Suprapubic skin (tissue), 4 donors: ENCODE measurements at places on chromosomes 3 and 15. TPM values are rescaled to one million over a fixed set of nuclear protein-coding genes. Genes with fewer than 3 reads are reported as not detected.

The TRNT1 gene
- total RNA-seq: 9.9 TPM

DNA sequence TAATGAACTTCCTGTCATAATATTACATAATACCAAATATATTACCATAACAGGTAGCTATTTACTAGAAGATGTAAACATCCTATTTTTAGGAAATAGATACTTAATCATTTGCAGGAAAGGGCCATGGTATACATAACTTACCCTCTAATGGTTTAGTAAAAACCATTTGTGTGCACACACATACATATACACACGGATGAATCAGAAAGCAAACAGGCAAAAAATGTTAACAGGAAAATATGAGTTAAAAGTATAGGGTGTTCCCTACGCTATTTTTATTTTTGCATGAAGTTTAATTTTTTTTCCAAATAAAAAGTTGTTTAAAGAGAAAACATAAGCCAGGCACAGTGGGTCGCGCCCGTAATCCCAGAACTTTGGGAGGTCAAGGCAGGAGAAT is 34.6 kb downstream of the FAM174B start:
- no peak for DNase-seq

DNA sequence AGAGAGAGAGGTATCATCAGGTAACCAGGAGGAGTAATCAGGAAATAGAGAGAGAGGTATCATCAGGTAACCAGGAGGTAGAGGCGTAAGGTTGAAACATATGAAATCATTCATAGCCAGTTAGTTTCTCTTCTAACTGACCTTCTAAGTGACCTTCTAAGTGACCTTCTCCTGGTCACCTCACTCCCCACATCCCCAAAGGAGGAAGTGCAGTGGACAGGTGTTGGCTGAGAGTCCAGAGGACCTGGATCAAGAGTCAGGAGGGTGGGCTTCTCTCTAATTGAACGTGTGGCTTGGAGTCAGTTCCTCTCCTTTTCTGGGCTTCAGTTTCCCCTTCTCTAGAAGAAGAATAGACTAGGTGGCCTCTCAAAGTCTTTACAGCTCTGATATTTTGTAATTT is 121.3 kb upstream of the DLG1 start:
- DNase-seq: no peak

DNA sequence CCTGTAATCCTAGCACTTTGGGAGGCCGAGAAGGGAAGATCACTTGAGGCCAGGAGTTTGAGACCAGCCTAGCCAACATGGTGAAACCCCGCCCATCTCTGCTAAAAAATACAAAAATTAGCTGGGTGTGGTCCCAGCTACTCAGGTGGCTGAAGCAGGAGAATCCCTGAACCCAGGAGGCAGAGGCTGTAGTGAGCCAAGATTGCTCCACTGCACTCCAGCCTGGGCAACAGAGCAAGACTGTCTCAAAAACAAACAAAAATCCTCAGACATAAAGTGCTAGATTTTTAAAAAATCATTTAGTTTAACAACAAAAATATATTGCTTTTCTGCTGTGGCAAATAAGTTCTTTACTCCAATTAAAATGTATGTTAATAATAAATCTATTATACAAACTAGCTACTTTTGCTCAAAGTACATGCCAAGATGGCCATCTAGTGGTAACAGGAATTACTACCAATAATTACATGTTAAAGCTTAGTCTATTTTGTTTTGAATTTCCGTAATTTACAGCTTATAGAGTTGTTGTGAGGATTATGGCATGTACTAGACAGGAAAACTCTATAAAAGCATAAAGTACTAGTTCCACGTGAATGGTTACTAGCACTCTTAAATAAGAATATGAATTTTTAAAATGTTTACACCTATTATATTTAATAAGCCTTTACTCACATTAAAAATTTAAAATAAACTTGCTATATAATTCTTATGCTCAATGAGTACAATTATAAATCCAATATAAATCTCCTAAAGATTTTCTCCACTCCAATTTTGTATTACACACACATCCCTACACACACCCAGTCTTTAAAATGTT is 39.0 kb downstream of the GABPB1 start:
- no peak for DNase-seq

DNA sequence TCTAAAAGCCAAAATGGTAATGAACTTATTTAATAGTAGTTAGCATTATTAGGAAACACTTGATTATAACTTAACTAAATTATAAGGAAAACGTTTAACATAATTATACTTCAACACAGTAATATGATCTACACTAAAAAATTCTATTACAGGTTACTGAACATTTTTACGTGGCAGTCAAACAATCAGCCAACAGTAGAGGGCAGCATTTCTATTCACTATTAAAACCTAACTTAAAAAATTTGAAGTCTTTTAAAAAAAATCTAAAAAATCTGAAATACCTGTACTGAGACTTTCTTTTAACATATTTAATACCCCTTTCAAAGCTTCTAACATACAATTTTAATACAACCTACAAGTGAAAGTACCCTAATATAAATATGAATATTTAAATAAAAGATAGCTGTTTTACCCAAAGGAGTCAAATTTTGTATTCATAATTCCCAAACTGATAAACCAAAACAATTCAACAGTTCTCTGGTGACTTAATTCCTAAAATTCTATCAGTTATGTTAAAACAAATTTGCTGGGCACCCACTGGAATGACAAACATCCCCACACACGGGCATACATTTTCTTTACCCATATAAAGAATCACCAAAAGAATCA is 41.5 kb downstream of the DLG1 start:
- no peak for DNase-seq

The COL6A5 gene
- 2.1 TPM for total RNA-seq

DNA sequence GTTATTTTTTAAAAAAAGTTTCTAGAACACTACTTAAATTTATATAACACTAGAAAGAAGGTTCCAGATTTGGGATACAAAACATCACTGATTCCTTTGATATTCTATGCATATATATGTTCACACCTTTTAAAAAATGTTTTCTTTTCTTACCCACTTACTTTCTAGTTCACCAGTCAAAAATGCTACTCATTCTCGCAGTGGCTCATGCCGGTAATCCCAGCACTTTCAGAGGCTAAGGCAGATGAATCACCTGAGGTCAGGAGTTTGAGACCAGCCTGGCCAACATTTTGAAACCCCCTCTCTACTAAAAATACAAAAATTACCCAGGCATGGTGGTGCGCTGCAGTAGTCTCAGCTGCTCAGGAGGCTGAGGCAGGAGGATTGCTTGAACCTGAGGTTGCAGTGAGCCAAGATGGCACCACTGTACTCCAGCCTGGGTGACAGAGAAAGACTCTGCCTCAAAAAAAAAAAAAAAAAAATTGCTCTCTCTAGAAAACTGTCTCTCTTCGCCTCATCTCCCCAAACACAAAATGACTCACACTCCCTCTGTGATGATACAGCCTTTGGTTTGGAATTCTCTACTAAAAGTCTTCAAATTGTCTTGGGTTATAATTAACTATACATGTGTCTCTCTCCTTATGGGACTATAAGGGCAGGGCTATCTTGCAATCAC is 52.6 kb upstream of the TGFBR2 start:
- DNase-seq: no peak

The KBTBD13 gene
- total RNA-seq: not detected

GRCh38 chr15:67746022-67746421 is 79.3 kb upstream of the SKOR1 start:
- DNase-seq: no peak

DNA sequence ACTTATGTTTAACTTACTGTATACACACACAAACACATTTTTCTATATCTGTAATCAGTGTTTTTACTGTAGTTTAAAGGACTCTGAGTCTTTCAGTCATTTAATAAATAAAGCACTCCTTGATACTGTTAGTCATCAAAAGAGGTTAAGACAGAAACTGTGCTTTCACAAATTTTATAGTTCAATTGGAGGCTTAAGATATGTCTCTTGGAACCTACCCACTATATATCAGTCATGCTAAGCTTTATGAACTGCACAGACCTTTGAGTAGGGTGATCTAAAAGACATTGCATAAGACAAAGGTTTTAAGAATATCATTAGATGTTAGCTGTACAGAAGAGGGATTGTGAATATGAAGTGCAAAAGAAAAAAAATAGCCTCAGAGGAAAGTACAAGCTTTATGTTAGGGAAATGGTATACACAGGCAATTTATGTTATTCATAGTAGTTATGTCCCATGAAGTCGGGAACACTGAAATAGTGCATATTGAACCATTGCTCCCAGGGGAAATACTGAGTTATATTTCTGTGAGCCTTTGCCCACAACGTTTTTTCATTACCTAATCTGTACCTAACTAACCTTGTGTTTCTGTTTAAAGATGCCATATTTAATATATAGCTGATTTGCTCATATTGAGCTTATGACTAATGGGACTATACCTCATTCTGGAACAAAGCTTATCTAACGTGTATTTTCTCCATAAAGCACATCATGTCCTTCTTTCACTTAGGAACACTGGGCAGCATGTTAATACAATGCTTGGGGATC is 19.7 kb downstream of the CHMP2B start:
- DNase-seq: no peak

- peak; percentile 91 for DNase-seq
Measured at GRCh38 chr3:9153904-9154619, 95.4 kb downstream of the SRGAP3 start.
